Endodermal cell (in vitro differentiated cells): ENCODE measurements at places on chromosomes 1 and 21. TPM values are rescaled to one million over a fixed set of nuclear protein-coding genes. Genes with fewer than 3 reads are reported as not detected.

- H3K4me1 ChIP-seq, result no peaks in the 10 kb centered on the region
- H3K36me3 ChIP-seq, result no peaks in the 10 kb centered on the region
- DNase-seq, result no peak
- no peaks in the 10 kb centered on the region for H3K27me3 ChIP-seq
- H3K4me3 ChIP-seq, result no peak overlapping the region
Measured at GRCh38 chr1:96416701-96417444, 304.7 kb upstream of the PTBP2 start.

DNA sequence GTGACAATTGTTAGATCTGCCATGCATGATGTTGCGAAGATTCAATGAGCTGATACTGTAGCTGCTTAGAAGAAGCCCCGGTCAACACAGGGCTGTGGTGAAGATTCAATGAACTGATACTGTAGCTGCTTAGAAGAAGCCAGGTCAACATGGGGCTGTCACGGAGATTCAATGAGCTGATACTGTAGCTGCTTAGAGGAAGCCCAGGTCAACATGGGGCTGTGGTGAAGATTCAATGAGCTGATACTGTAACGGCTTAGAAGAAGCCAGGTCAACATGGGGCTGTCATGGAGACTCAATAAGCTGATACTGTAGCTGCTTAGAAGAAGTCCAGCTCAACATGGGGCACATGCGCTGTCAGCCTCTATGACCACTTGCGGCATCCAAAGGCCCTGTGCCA lies 18.8 kb upstream of the BACE2 start:
- no peak overlapping the region for H3K27ac ChIP-seq
- no peaks in the 10 kb centered on the region for H3K27me3 ChIP-seq
- DNase-seq, result peak; percentile 29
- H3K36me3 ChIP-seq, result no peaks in the 10 kb centered on the region

DNA sequence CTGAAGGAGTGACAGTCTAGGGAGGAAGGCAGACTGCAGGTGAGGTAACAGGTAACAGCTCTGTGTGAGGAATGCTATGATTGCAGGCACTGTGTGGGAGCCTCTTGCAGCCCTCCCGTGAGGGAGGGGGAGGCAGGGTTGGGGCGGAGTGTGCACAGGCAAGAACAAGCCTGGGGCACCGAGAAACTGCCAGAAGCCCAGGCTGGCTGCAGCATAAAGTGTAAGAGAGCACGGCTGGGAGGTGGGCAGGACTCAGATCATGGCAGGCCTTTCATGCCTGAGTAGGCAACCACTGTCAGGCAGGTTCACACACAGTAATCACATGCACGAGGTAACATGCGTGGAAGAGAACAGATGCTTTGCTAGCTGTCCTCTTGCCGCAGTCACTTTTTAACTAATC lies 11.3 kb upstream of the RHEX start:
- H3K4me3 ChIP-seq, result no peak overlapping the region
- H3K4me1 ChIP-seq, result no peaks in the 10 kb centered on the region
- H3K27ac ChIP-seq, result no peak overlapping the region

The HSPA13 gene
- total RNA-seq, result 35.0 and 35.7 TPM in 2 replicates

The YBX1 gene
- total RNA-seq, result 581 to 655 TPM (median 650 TPM) in 3 replicates
